Metanephros (tissue), 2 donors: ENCODE measurements at places on chromosomes 6 and 20. TPM values are rescaled to one million over a fixed set of nuclear protein-coding genes. Genes with fewer than 3 reads are reported as not detected.

Gene WFDC10B
- total RNA-seq, result not detected

Gene LAMA4
- 127 TPM for total RNA-seq

Gene HRH3
- total RNA-seq, result 0.23 TPM

Gene GLO1
- total RNA-seq, result 85.4 TPM

Gene HCRTR2
- total RNA-seq, result 0.76 TPM

Gene KHDC1
- total RNA-seq, result 4.5 TPM

Gene VSX1
- not detected for total RNA-seq

Gene PI16
- total RNA-seq, result 8.8 TPM

Gene MROH8
- 4.1 TPM for total RNA-seq

Gene TCP11
- 1.5 TPM for total RNA-seq

Gene CTSZ
- total RNA-seq, result 90.0 TPM

Gene NKAIN2
- 12.4 TPM for total RNA-seq

Gene RUNX2
- total RNA-seq, result 3.3 TPM

Gene ZC2HC1B
- total RNA-seq, result 0.93 TPM

Gene FOXS1
- 5.3 TPM for total RNA-seq

Gene OR2H2
- not detected for total RNA-seq

Gene ENPP1
- 30.9 TPM for total RNA-seq

Gene UTRN
- 295 TPM for total RNA-seq

Gene PNLDC1
- not detected for total RNA-seq

Gene BTN1A1
- total RNA-seq, result not detected

Gene CALHM4
- not detected for total RNA-seq

Gene KCNK5
- total RNA-seq, result 6.9 TPM

Gene CTCFL
- 0.88 TPM for total RNA-seq

Gene SPATS1
- not detected for total RNA-seq

Gene PNPLA1
- total RNA-seq, result 1.1 TPM

Gene PDYN
- total RNA-seq, result 0.12 TPM

Gene C20orf144
- not detected for total RNA-seq

Gene PAK1IP1
- total RNA-seq, result 8.4 TPM

Gene PTK6
- 0.76 TPM for total RNA-seq

Gene ISM1
- total RNA-seq, result 1.5 TPM

Gene ZSWIM1
- total RNA-seq, result 8.3 TPM

Gene ARMH2
- not detected for total RNA-seq

Gene TFAP2C
- total RNA-seq, result 1.2 TPM

Gene OR2B6
- 0.23 TPM for total RNA-seq

Gene STX7
- 65.6 TPM for total RNA-seq

Gene PROKR2
- total RNA-seq, result not detected

Gene ZSCAN16
- 4.4 TPM for total RNA-seq

Gene WFDC12
- not detected for total RNA-seq

Gene TTBK1
- total RNA-seq, result 0.29 TPM

Gene FILIP1
- total RNA-seq, result 7.6 TPM
